ENCODE measurements at places on chromosomes 4 and X.

DNA sequence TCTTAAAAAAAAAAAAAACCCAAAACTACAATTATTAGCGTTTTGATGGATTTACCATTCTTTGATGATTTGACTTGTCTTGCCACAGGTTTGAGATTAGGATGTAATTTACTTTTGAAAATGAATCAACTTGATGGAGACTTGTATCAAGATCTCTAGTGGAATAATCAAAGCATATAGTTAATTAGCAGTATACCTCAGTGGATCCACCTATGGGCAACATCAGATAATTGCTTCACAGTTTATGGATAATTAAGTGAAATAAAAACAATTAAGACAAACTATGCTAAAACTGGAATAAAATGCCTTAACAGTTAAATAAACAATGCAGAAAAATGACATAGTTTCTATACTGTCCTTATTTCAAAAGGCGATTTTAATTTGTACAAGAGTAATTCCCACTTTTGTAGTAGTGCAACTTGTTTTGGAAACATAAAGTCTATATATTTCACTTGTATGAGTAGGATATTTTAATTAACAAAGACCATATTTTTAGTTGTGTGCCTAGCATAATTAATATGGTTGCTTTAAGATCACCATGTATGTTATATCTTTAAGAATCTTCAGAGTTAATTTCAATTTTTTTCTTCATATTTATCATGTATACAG, 4.2 kb downstream of the CPEB2 start:
- no peak for DNase-seq

DNA sequence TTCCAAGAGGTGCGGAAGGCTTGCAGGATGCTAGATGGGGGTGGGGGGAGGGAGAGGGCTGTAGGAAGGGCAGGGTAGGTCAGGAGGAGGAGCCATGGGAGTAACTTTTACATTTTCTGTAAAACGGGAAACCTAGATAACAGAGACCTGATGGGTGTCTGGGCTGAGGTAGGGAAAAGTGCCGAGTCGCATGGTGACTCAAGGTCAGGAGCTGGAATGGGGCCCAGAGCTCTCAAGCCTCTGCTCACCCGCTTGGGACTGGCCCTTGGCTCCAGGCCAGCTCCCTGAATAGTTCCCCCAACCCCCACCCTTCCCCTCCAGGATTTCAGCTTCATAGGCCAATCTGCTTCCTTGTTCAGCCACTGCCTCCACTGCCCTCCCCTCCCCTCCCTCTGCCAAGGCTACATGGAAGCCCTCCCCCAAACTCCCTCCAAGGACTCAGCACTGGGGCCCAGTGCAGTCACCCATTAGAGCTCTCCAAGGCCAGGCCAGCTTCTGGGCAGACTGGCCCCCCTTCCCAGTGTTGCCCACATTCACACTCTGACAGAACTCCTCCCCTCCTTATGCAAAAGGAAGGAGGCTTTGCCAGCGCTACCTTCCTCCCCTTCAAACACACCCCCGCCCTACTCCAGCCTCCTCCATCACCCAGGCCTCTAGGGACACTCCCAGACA, 43.6 kb downstream of the TSC22D3 start:
- no peak for DNase-seq

DNA sequence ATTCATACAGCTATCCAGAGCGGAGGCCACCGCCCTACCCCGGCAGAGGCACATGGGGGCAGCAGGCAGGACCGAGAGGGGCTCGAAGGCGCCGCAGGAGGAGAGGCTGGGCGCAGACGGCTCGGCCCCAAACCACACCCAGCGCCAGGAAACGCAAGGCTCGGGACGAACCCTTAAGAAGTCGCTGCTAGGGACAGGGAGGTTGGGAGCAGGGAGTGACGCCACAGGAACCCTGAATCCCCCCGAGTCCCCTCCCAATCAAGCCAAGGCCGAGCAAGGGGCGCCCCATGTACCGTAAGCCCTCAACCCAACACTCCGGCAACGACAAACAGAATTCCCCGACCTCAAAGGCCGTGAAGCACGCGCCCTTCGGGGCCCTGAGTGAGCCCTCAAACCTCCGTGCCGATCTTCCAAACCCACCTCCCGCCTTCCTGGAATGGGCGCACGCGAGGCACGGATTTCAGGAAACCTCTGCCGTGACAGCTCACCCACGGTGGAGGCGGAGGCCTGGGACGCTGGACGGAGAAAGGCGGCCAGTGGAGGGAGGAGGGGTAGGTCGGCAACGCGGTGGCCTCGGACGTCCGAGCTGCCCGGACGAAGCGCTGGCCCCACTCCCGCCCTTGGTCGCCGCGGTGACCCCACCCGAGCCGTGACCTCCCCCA, 1.8 kb downstream of the ZFYVE28 start:
- no peak for DNase-seq

DNA sequence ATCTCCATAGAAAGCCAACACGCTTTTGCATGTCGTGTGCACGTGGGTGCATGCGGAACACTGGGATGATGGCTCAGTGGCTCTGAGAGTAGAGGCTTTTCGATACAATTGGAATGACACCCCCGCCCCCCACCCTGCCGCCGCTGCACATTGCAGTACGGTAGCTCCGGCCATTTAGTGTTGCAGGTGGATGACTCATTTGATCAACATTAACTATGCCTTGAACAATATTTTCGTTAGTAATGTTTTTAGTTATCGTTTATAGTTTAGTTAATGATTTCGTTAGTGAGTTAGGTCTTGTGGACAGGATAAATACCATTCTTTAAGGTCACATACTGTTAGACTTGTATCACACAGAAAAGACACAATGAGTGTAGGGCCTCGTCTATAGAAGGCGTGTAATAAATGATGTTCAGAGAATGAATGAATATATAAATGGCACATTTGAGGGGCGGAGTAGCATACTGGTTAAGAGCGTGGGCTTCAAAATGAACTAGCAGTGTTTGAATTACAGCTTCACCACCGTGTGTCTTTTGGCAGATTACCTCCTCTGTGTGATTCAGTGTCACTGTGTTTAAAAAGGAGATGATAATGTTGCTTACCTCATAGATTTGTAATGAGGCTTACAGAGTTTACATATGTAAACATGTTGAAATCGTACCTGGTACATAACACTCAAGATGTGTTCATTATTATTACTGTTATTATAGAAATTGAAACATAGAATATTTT, 67.2 kb upstream of the TENM3 start:
- no peak for DNase-seq

GRCh38 chr4:184439856-184440594, 34.3 kb downstream of the IRF2 start:
- no peak for DNase-seq

- DNase-seq = no peak
Measured at GRCh38 chrX:142076633-142077032, 128.5 kb downstream of the MAGEC2 start.

DNA sequence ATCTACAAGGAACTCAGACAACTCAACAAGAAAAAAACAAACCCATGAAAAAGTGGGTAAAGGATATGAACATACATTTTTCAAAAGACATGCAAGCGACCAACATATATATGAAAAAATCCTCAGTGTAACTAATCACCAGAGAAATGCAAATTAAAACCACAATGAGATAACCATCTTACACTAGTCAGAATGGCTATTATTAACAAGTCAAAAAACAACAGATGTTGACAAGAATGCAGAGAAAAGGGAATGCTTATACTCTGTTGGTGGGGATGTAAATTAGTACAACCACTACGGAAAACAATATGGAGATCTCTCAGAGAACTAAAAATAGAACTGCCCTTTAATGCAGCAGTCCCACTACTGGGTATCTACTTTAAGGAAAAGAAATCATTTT, 12.1 kb downstream of the NIPAL1 start:
- no peak for DNase-seq

GRCh38 chrX:106899841-106900240, 3.3 kb downstream of the RIPPLY1 start:
- DNase-seq = no peak

DNA sequence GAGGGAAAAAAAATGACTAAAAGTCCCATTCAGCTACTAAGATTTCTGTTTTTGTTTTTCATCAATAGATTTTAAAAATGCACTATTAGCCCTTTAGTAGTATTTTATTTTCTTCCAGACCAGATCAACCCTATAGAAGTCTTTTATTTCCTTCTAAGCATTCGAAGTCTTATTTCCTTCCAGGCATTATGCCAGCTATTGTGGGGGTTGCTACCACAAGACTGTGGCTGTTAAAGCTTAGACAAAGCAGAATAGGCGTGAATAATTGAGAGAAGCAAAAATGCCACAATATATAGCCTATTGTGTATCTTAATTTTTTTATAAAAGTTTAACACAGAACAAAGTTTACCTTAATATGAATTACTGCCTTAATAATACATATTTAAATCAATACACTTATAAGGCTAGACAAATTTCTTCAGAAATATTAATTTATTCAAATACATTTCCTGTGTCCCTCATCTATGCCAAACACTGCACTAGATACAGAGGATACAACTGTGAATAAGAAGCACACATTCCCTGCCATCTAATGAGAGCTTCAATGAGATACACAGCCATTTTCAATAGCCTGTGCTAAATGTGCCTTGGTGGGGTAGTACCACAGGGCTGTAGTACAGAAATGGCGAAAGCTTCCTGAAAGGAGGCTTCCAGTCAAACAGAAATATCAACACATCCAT, 33.1 kb downstream of the SLC10A7 start:
- DNase-seq = no peak

DNA sequence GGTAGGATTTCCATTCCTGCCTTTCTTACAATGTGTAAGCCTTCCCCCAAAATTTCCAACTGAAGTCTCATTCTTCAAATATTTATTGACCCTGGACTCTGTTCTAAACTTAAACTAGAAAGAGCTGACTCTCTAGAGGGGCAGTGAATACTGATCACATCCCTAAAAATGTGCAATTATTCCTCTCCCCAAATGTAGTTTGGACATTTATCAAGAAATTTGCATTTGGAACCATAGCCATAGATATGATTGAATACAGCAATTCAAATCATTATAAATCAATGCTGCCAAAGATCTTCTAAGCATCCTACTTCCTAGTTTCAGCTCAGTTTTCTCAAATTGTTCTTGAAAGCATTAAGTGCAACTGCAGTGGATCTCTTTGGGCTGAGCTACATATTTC, 525.7 kb downstream of the RAB28 start:
- DNase-seq = no peak

DNA sequence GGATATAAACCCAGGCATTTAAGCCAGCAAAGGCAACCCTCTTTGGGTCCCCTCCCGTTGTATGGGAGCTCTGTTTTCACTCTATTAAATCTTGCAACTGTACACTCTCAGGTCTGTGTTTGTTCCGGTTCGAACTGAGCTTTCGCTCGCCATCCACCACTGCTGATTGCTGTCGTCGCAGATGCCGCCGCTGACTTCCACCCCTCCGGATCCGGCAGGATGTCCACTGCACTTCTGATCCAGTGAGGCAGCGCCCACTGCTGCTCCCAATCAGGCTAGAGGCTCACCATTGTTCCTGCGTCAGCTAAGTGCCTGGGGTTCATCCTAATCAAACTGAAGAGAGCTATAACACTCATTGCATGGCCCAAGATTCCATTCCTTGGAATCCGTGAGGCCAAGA, 49.2 kb downstream of the ENOPH1 start:
- DNase-seq = no peak

- no peak for DNase-seq
Measured at GRCh38 chr4:23166407-23166806, 473.7 kb downstream of the GBA3 start.

- DNase-seq = no peak
Measured at GRCh38 chr4:145097331-145097820, 620 bp downstream of the ANAPC10 start.

DNA sequence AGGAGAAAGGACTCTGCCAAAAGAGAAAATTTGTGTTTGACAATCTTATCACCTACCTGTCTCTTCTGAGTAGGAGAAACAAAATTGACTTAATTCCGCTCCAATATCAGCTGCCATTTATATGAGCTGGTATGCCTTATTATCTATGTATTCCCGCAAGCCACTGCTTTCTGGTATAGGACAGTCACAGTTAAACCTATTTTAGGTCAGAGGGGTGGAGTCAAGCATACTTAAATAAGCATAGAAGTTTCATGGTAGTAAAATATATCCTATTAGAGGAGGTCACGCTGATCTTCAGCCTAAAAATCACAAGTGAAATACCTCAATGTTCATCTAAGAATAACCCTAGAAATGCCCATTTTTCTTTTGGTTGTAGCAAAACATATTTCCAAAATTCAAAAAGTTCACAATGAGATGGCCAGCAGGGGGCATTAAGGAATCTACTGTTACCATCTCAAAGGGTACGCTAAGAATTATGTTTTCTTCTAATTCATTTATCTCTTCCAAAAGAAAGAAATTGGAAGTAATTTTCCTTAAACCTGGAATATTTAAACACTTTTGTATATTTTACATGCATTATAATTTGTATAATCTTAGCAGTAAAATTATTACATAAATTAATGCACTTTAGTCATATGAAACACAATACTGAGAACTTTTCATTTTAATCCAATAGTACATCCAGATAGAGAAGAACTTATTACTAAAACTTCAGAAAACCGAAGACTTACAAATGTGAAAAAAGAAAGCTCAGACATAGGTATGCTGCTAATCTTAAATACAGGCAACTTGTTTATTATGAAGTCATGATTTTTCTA, 10.5 kb downstream of the PPAT start:
- DNase-seq = no peak

DNA sequence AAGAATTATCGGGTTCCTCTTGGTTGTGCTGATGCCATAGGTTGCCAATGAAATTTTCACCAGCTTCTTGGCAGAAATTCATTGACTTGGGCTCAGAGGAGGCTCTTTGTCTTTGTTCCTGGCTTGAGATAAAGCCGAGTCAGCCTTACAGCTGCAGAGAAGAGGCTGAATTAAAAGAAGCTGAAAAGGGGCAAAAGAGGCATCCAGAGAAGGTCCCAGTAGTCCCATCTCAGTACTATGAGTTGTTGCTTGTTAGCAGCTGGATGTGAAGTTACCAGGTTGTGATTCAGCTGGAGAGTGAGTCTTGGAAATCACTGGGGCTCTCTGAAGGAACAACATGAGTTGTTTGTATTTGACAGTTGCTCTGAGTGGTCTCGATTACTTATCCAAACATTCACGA, 59.7 kb downstream of the SMAD1 start:
- no peak for DNase-seq

- no peak for DNase-seq
Measured at GRCh38 chr4:6047130-6047673, 29.0 kb upstream of the C4orf50 start.

DNA sequence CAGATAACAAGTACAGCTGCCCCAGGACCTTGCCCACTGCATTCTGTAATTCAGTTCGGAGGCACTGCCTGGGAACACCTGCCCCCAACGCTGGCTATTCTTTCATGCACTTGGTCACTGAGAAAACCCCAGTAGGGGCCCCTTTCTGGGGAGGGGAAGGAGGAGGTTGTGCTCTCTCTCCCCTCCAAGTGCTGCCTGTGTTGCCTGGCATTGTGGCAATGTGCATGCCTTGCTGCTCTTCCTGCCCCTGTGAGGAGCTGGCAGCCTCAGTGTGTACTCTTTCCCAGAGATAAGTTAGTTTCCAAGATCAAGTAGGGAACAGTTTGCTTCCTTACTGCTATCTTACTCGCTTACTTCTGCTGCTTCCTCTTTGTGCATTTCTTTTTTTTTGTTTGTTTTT, 90.8 kb downstream of the AASDH start:
- no peak for DNase-seq

DNA sequence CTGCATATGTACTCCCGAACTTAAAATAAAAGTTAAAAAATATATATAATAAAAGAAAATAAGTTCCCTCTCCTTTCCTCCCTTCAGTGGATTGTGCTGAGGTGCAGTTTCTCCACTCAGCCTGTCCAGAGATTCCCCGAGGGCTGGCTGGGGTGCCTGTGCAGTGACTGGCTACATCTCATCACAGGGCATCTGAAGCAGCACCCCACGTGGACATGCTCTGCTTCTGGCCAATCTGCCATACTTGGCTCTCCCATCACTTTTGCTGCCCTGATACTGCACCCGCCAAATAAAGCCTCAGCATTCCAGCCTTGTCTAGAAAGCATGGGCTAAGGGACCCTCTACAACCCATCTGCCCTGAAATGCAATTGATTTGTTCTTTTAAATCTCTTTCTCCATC, 11.1 kb upstream of the MGST2 start:
- no peak for DNase-seq
